ENCODE measurements at places on chromosomes 5 and 9.
A peak's percentile ranks its signal among the peaks of the same experiment; 100 is the strongest.

- no peak for DNase-seq
These were observed 337.6 kb upstream of the SEMA6A start for GRCh38 chr5:116912221-116912620.

- no peak for DNase-seq
These were observed 296.3 kb upstream of the NMUR2 start for GRCh38 chr5:152701305-152701949.

GRCh38 chr9:137672907-137673791, 54.3 kb downstream of the EHMT1 start:
- peak; percentile 70 for DNase-seq

DNA sequence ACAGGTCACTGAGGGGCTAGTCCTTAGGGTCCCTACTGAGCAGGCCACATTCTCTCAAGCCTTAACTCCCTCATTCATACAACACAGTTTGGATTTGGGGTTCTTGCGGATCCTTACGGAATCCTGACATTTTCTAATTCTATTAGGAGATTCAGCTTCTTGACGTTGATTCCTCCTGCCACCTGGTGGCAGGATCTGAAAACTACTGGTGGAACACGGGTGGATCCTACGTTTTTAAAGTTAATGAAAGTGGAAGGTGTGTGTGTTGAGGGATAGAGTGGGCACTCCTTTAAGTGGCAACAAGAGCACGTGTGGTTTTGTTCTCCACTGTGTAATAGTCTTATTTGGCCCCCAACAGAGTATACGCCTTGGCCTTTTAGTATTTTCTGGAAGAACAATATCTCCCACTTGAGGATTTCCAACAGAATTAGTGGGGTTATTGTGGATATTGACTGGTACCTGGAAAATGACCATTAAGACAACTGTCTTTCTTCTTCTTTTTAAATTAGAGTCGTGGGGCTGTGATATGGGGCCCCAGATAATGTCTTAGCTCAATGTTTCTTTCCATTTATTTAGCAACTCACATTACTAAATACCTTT, 25.2 kb downstream of the SLC28A3 start:
- DNase-seq: no peak

DNA sequence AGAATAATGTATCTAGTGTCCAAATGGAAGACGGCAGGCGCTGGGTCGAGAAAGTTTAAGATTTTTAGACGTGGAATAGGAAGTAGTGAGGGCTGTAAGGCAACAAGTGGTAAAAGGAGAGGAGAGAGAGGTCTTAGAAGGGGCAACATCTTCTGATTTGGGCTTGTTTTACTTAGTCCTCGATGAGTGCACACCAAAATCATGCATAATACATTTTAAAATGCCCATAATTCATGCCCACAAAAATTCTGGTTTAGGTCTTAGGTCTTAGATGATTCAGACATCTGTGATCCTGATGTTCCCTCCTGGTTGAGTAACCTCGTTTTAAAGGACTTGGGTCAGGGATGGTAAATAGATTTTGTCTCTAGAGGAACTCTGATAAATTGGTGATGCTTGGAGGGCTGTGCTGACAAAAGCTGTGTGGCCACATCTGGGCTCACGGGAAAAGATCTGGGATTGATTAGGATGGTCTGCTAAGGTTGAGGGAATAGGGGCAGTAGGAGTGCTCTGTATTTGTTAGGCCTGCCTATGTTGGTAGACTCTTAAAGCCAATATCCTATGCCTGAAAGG, 476.3 kb downstream of the CCDC171 start:
- DNase-seq: no peak

DNA sequence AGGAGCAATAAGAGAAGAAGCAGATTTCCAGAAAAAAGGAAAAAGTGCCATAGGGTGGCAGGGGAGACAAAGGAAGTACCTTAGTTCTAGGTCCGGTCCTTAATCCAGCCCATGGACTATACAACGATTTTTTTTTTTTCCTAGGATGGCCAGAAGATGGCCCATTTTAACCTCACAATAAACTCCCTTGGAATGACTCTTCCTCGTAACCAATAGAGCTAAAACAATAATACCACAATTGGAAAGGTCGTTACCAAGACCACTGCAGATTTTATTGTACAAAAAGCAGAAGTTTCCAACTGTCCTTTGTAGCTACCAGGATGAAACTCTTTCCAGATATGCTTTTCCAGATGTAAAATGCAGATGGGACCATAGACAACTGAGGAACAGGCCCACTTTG, 34.4 kb upstream of the SSBP2 start:
- DNase-seq: no peak

- DNase-seq: no peak
These were observed 49.3 kb downstream of the DNAJC21 start for GRCh38 chr5:34978681-34979080.

- DNase-seq: no peak
These were observed 17.6 kb downstream of the GM2A start for GRCh38 chr5:151270599-151270998.

DNA sequence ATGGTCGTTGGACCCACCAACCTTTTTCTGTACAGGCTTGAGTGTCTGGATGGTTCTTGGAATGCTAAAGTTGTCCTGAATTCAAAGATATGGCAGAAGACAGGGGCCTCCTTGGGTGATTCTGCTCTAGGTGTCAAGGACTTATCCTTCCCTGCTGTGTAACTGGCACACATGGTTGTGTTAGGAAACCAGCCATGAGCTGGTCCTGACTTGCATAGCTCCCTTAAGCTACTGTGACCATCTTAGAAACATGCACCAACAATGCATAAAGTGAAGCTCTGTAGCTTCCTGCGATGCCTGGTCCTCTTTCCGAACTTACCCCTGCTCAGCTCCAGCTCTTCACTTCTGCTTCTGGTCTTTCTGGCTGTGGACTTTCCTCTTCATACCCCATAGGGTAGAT, 224.6 kb downstream of the TLE4 start:
- DNase-seq: no peak

DNA sequence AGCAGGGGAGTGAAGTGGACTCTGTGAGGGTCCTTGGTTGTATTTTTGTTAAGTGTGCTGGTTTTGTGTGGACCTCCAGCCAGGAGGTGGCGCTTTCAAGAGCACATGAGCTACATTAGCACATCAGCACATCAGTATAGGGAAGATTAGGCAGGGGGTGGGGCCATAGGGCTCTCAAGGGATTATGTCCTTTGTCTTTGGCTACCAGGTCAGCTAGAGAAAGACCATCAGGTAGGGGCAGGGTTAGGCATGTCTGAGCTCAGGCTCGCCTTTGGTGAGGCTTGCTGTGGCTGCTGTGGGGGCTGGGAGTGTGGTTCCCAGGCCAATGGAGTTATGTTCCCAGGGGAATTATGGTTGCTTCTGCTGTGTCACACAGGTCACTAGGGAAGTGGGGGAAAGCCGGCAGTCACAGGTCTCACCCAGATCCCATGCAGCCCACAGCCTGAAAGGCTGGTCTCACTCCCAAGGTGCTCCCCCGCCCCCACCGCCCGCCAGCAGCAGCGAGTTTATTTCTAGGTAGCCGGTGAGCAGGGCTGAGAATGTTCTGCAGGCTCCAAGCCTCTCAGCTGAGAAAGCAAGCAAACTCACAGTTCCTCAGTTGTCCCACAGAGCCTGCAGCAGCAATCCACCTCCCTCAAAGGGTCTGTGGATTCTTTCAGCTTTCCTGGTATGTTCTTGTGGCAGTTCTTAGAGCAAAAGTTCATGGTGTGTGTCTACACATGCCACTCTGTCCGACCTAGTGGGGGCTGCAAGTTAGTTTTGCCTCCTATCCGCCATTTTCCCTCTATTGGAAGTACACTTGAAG, 13.7 kb downstream of the OR1J1 start:
- peak; percentile 23 for DNase-seq

DNA sequence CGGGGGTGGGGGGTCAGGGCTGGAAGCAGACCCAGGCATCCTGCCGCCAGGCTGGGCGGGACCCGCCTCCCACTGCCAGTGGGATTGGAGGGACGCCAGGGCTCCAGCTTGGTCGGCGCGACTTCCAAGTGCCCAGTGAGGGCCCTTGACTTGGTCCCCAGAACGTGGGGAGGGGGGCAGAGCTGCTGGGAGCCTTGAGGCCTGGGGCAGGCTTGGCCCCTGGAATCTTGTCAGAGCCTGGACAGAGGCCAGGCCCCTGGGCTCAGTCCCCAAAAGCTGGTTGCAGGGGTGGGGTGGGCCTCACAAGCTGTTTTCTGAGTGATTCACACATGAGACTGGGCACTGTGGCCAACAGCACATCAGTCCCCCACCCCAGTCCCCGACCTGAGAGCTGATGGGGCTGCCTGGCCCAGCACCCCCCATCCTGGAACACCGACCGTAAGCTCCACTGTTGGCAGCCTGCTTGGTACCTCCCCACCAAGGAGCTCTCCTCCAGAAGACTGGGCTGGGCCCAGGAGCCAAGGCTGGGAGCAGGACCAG, 526 bp downstream of the CLIC3 start:
- no peak for DNase-seq

DNA sequence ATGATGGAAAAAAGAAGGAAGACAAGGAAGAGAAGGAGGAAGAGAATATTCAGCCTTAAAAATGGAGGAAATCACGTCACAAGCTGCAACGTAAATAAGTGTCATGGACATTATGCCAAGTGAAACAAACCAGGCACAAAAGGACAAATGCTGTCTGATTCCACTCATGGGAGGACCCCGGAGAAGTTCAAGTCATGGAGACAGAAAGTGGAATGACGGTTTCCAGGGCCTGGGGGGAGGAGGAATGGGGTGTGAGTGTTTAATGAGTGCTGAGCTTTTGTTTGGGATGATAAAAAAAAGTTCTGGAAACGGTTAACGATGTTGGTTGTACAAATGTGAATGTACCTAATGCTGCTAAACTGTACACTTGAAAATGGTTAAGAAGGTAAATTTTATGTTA, 439.5 kb downstream of the GADD45G start:
- DNase-seq: no peak

DNA sequence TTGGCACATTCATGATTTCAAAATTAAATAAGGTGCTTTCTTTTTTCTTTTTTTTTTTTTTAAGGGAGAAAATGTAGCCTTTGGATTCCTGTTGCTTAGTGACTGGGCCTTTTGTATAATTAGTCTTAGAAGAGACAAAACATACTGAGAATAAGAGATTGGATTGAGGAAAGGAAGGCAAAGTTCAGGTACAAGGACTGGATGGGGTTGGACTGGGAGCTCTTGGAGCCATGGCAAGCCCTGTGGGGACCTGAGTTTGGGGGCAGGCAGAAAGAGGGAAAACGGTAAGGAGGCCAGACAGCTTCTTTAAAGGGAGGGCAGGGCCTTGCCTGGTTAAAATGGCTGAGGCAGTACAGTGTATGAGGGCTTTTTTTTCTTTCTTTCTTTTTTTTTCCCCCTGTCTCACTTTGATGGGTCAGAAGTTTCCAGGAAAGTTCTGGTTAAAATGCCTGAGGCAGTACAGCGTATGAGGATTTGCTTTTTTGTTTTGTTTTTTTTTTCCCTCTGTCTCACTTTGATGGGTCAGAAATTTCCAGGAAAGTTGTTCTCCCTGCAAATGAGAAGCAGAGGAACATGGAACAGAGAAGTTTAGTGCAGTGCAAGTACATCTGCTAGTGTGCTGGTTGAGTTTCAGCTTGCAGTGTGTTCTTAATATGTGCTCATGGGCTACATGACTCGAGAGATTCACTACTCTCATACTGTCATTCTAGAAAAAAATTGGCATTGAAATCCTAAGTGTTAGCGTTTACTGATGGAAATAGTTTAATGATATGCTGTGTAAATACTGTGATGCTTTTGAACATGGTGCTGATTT, 16.8 kb downstream of the SNX18 start:
- DNase-seq: no peak

- no peak for DNase-seq
These were observed 50.1 kb upstream of the ZNF608 start for GRCh38 chr5:124796495-124796894.

- no peak for DNase-seq
These were observed 128.9 kb upstream of the PTPN3 start for GRCh38 chr9:109627042-109627441.

DNA sequence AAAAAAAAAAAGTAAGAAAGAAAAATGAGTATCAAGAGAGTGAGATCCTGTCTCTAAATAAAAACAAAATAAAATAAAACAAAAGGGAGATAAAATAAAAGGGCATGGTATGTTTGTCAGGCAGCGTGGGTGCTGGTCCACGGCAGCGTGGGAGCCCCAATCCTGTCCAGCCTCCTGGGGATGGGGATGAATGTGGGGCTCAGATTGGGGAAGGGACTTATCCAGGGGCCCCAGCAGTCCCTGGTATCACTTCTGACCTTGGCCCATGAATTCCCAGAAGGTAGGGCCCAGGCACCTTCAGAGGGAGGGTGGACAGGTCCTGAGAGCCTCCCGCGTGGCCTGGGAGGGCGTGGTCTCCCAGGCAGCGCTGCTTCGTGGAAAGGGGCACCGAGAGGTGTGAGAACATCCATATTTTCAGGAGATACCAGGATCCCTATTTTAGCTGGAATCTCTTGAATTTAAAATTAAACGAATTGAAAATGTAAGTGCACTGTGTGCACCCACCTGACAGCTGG, 71.2 kb downstream of the ZNF354C start:
- DNase-seq: no peak

DNA sequence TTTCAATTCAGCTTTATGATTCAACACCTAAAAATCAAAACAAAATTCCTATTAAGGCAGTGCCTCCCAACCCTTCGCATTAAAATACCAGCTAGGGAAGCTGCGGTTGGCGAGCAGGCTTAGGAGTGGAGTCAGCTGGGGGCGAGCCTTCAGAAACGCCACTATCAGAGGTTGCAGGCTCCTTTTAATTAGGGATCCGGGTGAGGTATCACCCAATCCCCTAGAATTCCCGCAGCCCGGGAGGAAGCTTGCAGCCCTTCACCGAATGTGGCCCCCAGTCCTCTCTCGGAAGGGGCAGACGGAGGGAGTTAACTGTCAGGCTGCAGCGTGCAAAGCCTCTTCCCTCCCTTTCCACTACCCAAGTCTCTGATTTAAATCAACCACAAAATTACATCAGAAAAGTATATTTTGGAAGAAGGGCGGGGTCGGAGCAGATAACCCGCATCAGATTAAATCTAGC, 1.7 kb downstream of the STC2 start:
- DNase-seq: no peak

GRCh38 chr9:99563364-99563763, 258.3 kb upstream of the NR4A3 start:
- DNase-seq: no peak

DNA sequence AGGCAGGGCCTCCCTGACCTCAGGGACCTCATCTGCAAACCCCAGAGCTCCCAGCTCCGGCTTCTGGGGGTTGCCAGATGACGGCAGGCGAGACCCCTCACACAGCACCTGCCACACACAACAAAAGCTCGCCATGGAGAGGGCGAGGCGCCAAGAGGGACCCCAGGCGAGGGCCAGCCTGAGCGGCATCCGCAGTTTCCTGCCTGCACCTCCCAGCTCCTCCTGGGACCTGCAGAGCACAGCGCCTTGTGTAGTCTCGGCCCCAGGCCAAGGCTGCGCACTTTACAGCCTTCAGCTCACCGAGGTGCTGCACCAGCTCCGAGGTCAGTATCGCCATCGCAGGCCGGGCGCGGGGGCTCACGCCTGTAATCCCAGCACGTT, 82.4 kb upstream of the ADAMTS2 start:
- DNase-seq: no peak
